ENCODE measurements at places on chromosomes 6 and 20. TPM values are rescaled to one million over a fixed set of nuclear protein-coding genes. Genes with fewer than 3 reads are reported as not detected.

DNA sequence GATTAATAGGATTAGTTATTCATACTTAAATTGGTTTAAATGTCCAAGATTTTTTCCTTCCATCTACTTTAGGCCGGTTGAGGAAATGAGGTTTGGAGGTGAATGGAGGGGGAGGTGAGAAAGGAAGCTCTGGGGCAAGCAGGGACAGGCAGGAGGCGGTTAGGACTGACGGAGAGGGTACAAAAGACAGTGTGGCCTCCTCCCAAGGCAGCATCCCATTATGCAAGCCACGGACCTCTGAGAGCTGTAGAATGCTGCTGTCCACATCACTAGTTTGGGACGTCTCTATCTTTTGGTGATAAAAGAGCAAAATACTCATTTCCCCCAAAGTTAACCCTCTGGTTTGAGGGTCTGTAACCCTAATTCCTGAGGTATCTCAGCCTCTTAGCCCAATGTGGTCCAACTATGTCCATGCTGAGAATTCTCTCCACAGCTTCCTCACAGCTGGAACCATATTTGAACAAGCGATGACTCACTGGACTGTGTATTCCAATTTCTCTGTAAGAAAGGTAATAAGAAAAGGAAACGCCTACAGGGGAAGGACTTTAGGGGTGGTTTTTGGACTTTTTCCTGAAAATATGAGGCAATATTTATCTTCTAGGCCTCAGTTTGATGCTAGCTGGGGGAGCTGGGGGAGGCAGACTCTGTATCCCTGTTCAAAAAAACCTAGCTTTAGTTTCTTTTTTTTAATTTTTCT lies 172.2 kb downstream of the TFAP2B start:
- no peak for DNase-seq
- no peak overlapping the region for H3K27ac ChIP-seq
- no peaks in the 10 kb centered on the region for H3K27me3 ChIP-seq
- H3K36me3 ChIP-seq = no peaks in the 10 kb centered on the region

- H3K36me3 ChIP-seq = no peaks in the 10 kb centered on the region
- no peak overlapping the region for H3K27ac ChIP-seq
- H3K4me1 ChIP-seq = no peaks in the 10 kb centered on the region
- H3K4me3 ChIP-seq = no peak overlapping the region
- DNase-seq = no peak
These were observed 277.6 kb downstream of the CDC5L start for GRCh38 chr6:44665143-44665542.

GRCh38 chr6:16700202-16700915 lies 60.9 kb downstream of the ATXN1 start:
- no peak overlapping the region for H3K27ac ChIP-seq
- H3K4me3 ChIP-seq = no peak overlapping the region
- peaks cover 2% of the 10 kb centered on the region for H3K4me1 ChIP-seq
- DNase-seq = no peak
- H3K36me3 ChIP-seq = no peaks in the 10 kb centered on the region
- H3K27me3 ChIP-seq = no peaks in the 10 kb centered on the region

- no peak overlapping the region for H3K27ac ChIP-seq
- no peaks in the 10 kb centered on the region for H3K27me3 ChIP-seq
- no peaks in the 10 kb centered on the region for H3K36me3 ChIP-seq
- DNase-seq = no peak
- no peaks in the 10 kb centered on the region for H3K4me1 ChIP-seq
These were observed 45.9 kb downstream of the CD164 start for GRCh38 chr6:109336221-109336961.

Gene LSM14B
- 25.0 TPM for total RNA-seq

Gene RGS17
- total RNA-seq = 3.2 TPM

Data from aorta (tissue), 5 donors.